ENCODE measurements at places on chromosomes 5 and 9.

DNA sequence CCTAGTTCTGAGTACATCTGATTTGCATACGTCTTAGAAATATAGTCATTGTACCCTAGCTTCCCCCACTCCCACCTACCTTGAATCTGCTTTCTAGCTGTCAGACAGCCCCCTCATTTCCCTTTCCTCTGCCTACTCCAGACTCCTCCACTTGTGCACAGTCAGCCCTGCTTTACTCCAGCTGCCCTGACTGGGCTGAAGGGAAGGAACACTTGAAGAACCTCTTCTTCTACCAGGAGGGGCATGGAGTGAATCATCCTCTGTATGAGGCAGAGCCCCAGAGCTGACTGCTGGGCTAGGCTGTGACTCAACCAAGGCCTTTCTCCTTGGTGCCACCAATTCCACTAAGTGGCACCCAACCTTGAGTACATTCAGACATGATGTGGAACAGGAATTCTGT is 18.1 kb upstream of the ZFR start:
- DNase-seq, result no peak

DNA sequence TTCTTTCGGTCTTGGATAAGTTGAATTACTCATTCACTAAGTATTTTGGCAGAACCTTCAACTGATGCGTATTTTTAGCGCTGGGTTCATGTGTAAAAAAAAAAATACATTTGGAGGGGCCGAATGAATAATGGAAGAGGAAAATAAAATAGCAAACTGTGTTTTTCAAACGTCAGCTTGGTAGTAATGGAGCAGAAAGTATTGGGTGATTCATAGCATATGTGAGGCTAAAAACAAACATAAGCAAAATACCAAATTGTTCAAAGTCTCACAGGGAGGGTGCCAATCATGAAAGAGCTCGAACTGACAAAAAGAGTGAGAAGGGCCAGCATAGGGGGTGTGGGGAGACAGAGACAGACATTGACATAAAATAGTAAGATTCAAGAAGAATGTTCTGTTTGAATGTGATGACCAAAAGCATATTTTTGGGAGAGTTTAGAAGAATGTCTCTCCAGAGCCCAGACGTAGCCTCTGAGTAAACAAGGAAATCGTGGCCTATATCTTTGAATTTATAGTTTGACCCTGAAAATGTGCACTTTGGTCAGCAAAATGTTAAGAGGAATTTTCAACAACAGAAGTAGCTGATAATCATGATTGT is 174.9 kb upstream of the HMHB1 start:
- no peak for DNase-seq

DNA sequence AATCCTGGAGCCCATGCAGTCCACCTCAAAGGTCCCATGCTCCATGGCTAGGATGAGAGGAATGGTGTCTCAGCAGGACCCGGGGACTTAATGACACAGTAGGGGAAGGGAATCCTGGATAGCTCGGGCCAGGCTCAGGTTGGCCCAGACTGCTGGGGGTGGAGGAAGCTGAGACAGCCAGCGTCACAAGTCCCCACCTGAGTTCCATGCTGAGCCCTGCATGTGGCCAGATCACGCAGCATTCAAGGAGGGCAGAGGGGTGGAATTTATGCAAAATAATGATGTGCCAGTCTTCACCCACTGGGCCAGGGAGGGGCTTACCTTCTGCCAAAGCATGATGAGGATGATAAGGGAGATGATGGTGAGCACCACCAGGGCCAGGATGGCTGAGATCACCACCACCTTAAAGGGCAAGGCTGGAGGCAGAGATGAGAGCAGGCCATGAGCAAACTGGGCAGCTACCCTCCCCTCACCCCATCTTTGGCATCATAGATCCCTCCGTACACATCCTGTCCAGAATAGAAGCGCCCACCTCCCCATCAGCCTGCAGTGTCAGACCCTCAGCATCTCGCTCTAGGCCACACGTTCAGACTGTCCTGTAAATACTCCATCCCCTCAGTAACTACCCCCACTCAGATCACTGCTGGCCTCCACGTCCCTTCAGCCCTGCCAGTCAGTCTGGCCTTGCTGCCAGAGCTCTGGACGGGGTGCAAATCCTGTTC is 29.3 kb downstream of the PDGFRB start:
- no peak for DNase-seq

DNA sequence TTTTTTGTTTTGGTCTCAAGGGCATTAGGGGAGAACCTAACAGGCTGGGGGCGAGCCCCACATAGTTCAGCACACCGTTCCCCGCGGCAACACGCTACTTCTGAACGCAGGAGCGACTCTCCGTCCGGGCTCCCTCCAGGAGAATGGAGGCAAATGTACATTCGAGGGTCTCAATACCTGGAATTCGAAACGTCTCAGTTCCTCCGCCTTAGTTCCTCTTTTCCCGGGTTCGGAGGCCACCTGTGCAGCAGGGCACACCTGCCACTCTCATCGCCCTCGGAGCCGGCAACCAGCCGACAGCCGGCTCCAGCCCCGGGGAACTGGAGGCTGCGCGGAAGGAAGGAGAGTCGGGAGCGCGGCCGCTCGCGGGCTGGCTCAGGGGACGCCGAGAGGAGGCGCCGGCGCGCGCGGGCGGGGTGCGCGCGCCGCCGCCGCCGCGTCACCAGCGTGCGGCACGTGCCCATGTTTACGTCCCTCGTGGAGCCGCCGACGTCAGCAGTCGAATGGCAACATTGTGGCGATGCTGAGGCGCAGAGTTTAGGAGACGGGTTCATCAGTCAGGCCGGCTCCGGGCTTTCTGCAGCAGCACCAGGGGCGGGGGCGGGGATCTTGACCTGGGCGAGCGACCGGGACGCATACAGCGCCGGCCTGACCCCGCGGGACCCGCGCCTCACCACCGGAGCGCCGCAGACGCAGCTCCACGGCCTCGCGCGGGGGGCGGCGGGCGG is at the start of gene JMY:
JMY (plus strand) TSS at position 498 of the 728 bp plus-strand sequence. CDS start 520 bp downstream, outside the sequence.
- peak; percentile 80 for DNase-seq

DNA sequence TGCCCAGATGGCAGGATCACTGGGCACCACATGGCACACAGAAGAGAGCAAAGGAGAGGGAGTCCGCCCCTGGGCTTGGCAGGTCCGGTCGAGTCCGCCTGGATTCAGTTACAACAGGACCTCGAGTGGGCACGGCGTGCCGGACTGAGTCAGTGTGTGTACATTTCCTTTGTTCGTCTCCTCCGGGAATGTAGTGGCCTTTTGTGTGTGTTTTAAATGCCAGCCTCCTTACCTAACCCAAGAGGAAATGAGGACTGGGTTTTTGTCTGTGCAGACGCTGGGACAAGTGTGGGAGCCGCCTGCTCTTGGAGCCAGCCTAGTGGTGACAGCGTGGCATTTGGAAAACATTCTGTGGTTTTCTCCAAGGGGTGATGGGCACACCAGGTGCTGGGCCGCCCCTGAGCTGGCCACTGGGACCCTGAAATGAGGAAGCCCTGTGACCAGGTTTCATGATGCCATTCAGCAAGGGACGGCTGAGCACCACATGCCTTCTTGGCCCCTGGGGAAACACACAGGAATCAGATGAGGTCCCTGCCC is 9.6 kb downstream of the NEK6 start:
- no peak for DNase-seq

DNA sequence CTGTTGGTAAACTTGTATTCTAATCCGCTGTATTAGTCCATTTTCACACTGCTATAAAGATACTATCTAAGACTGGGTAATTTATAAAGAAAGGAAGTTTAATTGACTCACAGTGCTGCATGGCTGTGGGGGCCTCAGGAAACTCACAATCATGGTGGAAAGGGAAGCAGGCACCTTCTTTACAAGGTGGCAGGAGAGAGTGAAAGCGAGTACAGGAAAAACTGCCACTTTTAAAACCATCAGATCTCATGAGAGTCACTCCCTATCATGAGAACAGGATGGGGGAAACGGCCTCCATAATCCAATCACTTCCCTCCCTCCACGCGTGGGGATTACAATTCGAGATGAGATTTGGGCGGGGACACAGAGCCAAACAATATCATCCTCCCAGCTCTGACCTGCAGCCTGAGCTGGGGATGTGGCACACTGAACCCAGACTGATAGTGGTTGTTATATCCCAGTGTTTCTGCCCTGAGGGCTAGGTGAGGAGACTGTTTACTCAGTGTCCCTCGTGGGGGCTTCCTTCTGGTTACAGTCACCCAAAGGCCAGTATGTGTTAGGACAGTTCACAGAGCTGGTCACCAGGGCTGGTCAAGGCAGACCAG is 488.3 kb downstream of the KDM4C start:
- DNase-seq, result no peak

DNA sequence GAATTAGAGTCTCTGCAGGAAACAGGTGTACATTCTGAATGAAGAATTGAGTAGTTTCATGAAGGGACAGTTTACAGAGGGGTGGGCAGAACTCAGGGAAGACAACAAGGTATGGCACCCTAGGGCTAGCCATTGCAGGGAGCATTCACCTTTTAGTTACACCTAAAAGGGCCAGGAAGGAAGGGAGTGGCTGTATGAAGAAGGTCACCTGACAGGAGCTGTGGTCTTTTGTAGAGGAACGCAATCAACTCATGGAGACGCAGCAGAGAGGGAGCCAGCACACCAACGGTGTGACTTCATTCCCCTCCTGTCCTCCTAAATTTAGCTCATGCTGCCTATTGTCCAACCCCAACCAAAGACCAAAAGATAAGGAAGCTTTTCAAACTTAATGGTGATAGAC is 12.7 kb upstream of the ZCCHC7 start:
- no peak for DNase-seq

- DNase-seq, result peak; percentile 67
These were observed 938 bp downstream of the NINJ1 start for GRCh38 chr9:93132946-93133680.

- DNase-seq, result no peak
These were observed 111.5 kb downstream of the HTR4 start for GRCh38 chr5:148542812-148543211.

- DNase-seq, result no peak
These were observed 52.5 kb downstream of the OXCT1 start for GRCh38 chr5:41817625-41818301.

GRCh38 chr5:35832762-35833161 is 23.9 kb upstream of the IL7R start:
- no peak for DNase-seq

DNA sequence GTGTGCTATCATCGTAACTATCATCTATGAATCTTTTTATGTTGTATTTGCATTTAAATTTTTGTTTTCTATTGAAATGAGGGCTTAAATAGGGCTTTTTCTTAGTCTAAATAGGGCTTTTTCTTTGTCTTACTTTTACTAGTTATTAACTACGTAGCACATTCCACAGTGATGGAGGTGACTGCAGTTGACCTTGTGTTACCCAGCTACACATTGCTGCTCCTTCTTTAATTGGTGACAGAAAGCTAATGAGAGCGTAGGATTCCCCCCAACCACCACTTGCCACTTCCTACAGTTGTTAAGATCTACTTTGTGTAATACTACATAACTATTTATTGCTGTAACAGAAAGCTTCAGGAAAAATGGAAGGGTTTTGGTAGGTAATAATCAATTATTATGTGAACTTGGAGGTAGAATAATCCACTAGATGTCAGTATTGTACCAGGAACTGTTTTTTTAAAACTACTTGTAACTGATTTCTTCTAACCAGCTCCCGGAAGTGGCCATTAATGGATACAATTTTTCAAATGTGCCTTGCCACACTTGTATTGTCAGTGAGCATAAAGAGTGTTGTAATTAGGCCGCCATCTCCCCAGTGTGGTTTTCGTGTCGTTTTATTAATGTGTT is 18.0 kb downstream of the MTRR start:
- no peak for DNase-seq

GRCh38 chr9:116298878-116299391 is 145.3 kb downstream of the PAPPA start:
- DNase-seq, result no peak

DNA sequence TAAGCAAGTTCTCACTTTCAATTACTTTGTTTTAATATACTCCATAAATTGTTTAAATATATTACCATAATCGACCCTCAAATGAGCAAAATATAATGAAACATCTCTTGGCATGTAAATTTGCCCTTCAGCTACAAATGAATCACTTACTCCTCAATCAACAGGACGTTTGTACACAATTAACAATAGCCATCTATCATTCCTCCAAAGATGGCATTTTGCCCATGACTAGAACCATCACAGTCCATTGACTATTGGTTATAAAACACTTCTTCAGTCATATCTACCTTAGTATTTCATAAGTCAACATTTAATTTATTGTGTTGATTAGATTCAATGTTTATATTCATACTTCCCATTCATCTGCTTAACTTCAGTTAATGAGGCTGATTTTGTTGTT is 127.2 kb downstream of the CTNND2 start:
- no peak for DNase-seq

- no peak for DNase-seq
These were observed 26.0 kb downstream of the IRX4 start for GRCh38 chr5:1856596-1857255.

- DNase-seq, result no peak
These were observed 329.5 kb downstream of the TRPM3 start for GRCh38 chr9:70791936-70792335.

DNA sequence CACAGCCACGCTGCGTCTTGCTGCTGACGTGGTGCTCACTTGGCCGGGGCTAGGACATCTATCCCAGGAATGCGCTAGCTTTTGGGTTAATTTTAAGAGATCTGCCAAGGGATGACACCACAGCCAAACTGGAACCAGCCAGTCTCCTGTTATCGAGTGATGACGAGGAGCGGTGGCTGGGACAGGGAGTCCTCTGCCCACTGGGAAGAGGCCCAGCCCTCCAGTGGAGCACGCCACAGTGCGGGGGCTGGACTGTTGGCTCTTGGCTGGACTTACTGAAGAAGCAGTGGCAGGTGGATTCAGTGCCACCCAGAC is 55.1 kb upstream of the PHYKPL start:
- no peak for DNase-seq

DNA sequence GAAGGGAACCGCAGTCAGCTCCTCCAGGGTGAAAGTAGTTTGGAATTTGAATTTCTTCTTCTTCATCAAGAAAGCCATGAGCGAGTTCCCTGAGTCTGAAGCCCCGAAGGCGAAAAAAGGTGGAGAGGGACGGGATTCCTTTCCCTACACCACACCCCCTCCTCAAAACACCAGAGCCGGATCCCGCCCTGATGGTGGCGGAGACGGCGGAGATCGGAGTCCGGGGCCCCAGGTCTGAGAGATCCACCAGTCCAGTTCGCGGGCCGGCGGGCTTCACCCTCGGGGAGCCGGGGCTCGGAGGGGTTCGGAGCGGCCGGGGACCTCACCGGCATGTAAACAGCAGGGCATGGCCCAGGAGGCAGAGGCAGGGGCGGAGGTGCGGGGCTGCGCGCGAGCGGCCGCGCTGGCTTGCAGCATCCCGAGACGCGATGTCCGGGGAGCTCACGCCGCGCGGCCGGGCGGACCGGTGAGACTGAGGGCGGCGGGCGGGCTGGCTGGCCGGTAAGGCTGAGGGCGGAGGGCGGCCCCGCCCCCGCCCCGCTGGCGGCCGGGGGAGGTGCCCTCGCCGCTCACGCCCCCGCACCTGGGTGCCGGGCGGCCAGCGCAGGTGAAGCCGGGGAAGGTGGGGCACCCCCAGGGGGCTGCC is 606 bp downstream of the EEIG1 start:
- DNase-seq, result no peak

Data from effector memory CD4-positive, alpha-beta T cell (primary cell).